Mucosa of gallbladder (tissue), 1 donor: ENCODE measurements at places on chromosomes 1 and 21. TPM values are rescaled to one million over a fixed set of nuclear protein-coding genes. Genes with fewer than 3 reads are reported as not detected.

Gene ERO1B
- 62.1 TPM for total RNA-seq

Gene S100A12
- total RNA-seq, result 0.75 TPM

Gene IL10RB
- total RNA-seq, result 31.2 TPM

Gene NCDN
- 43.9 TPM for total RNA-seq

Gene TMEM82
- total RNA-seq, result 4.9 TPM

Gene RAD54L
- 0.81 TPM for total RNA-seq

Gene GBP5
- total RNA-seq, result 4.2 TPM

Gene ITLN2
- total RNA-seq, result not detected

Gene RCOR3
- 42.1 TPM for total RNA-seq

Gene HTR1D
- total RNA-seq, result 7.0 TPM

Gene LCE2B
- not detected for total RNA-seq

Gene NOS1AP
- 20.7 TPM for total RNA-seq

Gene COL16A1
- total RNA-seq, result 52.5 TPM

Gene ZNF687
- 40.4 TPM for total RNA-seq

Gene CLEC20A
- 0.20 TPM for total RNA-seq

Gene PTPRU
- total RNA-seq, result 17.7 TPM

Gene CADM3
- total RNA-seq, result 5.2 TPM

Gene MYOG
- not detected for total RNA-seq

Gene ZBTB8B
- total RNA-seq, result 0.03 TPM

Gene AZIN2
- total RNA-seq, result 6.2 TPM

Gene MARK1
- 5.1 TPM for total RNA-seq

Gene LCE6A
- total RNA-seq, result not detected

Gene PLEKHA6
- 115 TPM for total RNA-seq

Gene KIAA1614
- 7.7 TPM for total RNA-seq

Gene DNM3
- total RNA-seq, result 2.8 TPM

Gene FAAP20
- 74.2 TPM for total RNA-seq

Gene CAPN2
- total RNA-seq, result 431 TPM

Gene RPS8
- 1,176 TPM for total RNA-seq

Gene IVL
- not detected for total RNA-seq

Gene PLA2G2F
- total RNA-seq, result 0.92 TPM

Gene LCE1F
- total RNA-seq, result not detected

Gene DCDC2B
- total RNA-seq, result not detected

Gene LEFTY2
- total RNA-seq, result 0.23 TPM

Gene GLUL
- 356 TPM for total RNA-seq

Gene CA14
- 2.4 TPM for total RNA-seq

Gene AVPR1B
- 0.40 TPM for total RNA-seq

Gene INKA2
- 4.9 TPM for total RNA-seq

Gene HSD3B2
- 1.8 TPM for total RNA-seq

Gene PM20D1
- 0.26 TPM for total RNA-seq

Gene B3GALT5
- total RNA-seq, result 48.7 TPM

Gene RAB3B
- total RNA-seq, result 38.3 TPM

Gene GJB3
- 6.3 TPM for total RNA-seq

Gene GBP2
- 67.8 TPM for total RNA-seq

Gene ELOA
- total RNA-seq, result 35.0 TPM

Gene HEYL
- 8.5 TPM for total RNA-seq

Gene ACTL8
- not detected for total RNA-seq

Gene GRIK3
- total RNA-seq, result 1.1 TPM

Gene PCP4
- total RNA-seq, result 3.7 TPM

Gene LHX4
- total RNA-seq, result 0.03 TPM

Gene TSSK3
- total RNA-seq, result 3.3 TPM

Gene TNFRSF1B
- total RNA-seq, result 50.4 TPM

Gene CLIC6
- total RNA-seq, result 30.3 TPM

Gene RIMS3
- total RNA-seq, result 4.2 TPM

Gene GPR37L1
- total RNA-seq, result 0.14 TPM

Gene TIAM1
- 15.0 TPM for total RNA-seq
